Colonic mucosa (tissue), 4 donors: ENCODE measurements at places on chromosomes 12 and 14.

- no peaks in the 10 kb centered on the region for H3K36me3 ChIP-seq
- DNase-seq = peak; percentile 19
- no peaks in the 10 kb centered on the region for H3K4me1 ChIP-seq
- peaks cover 46% of the 10 kb centered on the region for H3K27me3 ChIP-seq
- H3K4me3 ChIP-seq = peak overlapping the region; percentile 31
Measured at GRCh38 chr12:94872971-94873733, 130.3 kb downstream of the NDUFA12 start.

- H3K36me3 ChIP-seq = peaks cover 22% of the 10 kb centered on the region
- H3K27me3 ChIP-seq = no peaks in the 10 kb centered on the region
- no peak for DNase-seq
- no peak overlapping the region for H3K4me3 ChIP-seq
- H3K27ac ChIP-seq = no peak overlapping the region
- peaks cover 11% of the 10 kb centered on the region for H3K4me1 ChIP-seq
Measured at GRCh38 chr12:57106021-57106708, 5.0 kb downstream of the STAT6 start.

DNA sequence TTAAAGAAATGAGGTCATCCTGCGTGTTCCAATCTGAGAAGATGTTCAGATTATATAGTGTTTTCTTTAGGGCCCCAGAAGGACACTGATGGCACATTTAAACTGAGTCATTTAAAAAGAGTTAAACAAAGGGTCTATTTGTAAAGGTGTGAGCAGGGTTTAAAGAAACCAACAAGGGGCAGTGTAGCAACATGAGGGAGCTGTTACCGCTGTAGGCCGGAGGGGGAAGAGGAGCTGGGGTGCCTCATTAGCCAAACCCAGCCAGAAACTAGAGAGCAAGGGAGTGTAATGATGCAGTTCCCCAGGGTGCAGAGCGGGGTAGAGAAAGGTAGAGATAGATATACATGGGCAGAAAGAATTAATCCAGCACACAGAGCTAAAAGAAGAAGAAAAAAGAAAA is 160.4 kb downstream of the TBX5 start:
- H3K4me3 ChIP-seq = no peak overlapping the region
- H3K4me1 ChIP-seq = no peaks in the 10 kb centered on the region
- H3K27me3 ChIP-seq = no peaks in the 10 kb centered on the region
- no peaks in the 10 kb centered on the region for H3K36me3 ChIP-seq
- no peak for DNase-seq

GRCh38 chr12:53722450-53723041 is 4.7 kb downstream of the CALCOCO1 start:
- H3K27me3 ChIP-seq = no peaks in the 10 kb centered on the region
- H3K27ac ChIP-seq = no peak overlapping the region
- H3K4me1 ChIP-seq = peaks cover 11% of the 10 kb centered on the region
- no peak for DNase-seq
- H3K36me3 ChIP-seq = peaks cover 21% of the 10 kb centered on the region

DNA sequence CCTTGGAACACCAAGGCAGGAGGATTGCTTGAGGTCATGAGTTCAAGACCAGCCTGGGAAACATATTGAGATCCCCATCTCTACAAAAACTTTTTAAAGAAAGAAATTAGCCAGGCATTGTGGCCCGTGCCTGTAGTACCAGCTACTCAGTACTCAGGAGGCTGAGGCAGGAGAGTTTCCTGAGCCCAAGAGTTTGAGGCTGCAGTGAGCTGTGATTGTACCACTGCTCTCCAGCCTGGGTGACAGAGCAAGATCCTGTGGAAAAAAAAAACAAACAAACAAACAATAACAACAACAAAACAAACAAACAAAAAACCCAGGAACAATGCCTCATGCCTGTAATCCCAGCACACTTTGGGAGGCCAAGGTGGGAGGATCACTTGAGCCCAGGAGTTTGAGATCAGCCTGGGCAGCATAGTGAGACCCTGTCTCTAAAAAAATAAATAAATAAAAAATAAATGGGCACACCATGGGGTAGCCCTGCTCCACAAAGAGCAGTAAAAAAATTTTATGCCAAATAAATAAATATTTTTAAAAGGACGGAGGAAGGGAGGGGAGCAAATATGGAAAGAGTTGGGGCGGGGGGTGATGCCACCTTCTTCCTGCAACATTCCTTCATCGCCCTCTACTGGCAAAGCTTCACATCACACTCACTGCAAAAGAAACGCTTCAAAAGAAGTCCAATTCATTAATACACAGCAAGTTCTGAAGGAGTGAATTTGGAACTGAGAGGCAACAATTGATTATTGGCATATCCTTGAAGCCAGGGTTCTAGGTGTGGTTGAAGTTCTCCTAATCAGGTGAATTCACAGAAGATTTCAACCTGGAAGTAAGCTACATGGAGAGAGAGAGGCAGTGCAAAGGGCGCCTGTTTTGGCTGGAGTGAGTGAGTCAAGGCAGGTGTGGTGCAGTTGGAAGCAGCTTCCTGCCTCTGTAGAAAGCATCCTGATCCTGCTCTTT is 8.8 kb upstream of the GNPTAB start:
- no peaks in the 10 kb centered on the region for H3K27me3 ChIP-seq
- no peaks in the 10 kb centered on the region for H3K4me1 ChIP-seq
- no peak overlapping the region for H3K4me3 ChIP-seq
- H3K27ac ChIP-seq = no peak overlapping the region
- peak; percentile 87 for DNase-seq
- no peaks in the 10 kb centered on the region for H3K36me3 ChIP-seq

DNA sequence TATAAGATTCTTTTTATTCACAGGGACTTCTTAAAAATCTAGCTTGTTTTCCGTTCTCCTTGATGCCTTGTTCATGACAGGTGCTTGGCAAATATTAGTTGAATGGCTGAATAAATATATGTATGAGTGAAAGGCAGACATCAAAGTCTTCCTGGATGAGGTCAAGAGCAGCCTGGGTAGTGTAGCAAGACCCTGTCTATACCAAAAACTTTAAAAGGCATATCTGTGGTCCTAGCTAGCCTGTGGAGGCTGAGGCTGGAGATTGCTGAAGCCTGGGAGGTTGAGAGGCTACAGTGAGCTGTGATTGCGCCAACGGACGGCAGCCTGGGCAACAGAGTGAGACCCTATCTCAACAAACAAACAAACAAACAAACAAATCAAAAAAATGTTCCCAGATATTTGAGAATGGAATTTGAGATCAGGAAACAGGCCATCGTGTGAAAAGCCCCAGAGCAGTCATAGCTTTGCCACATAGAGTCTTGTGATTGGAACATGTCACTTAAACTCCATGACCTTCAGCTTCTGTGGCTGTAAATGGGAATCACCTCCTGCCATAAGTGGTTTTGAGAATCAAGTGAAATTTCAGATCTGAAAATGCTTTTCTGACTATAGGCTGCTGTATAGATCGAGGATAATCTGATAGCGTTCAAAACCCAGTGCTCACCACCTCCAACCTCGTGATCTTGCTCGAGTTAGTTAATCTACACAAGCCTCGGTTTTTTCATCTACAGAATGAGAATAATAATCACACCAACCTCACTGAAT is 64.3 kb downstream of the ZFP36L1 start:
- H3K36me3 ChIP-seq = no peaks in the 10 kb centered on the region
- no peak overlapping the region for H3K4me3 ChIP-seq
- H3K27ac ChIP-seq = peak overlapping the region; percentile 11

DNA sequence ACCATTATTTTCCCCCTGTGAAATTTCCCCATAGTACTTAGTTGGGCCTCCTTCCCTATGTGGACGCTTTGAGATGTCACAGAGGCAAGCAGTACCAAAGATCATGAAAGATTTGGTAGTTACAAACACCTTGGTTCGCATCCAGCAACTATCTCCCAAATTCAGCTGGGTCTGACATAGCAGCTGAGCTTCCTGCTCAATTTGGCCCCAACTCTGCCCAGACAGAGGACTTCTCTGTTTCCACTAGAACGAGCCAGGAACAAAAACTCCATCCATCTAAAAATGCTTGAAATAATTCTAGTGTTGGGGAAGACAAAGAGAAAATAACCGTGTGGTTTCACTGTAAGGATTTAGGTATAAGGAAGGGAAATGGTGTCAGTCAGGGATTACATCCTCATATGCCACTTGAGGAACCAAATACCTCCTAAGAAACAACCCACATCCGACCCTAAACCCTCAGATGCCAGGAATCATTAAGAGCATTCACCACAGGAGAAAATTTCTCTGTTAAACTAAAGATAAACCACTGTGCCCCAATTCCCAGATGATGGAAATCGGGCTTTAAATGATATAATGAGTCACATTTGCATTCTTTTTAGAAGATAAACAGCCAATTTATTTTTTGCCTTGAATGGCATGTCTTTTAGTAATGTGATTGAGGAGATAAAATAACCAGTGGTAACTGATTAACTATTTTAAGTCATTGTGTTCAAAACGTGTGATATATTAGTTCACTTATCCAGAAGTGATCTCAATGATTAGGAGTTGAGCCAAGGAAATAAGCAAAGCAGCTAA is 103.7 kb upstream of the IFNG-AS1 start:
- no peaks in the 10 kb centered on the region for H3K4me1 ChIP-seq
- H3K27ac ChIP-seq = no peak overlapping the region
- H3K36me3 ChIP-seq = no peaks in the 10 kb centered on the region
- H3K4me3 ChIP-seq = no peak overlapping the region
- H3K27me3 ChIP-seq = no peaks in the 10 kb centered on the region

GRCh38 chr12:57454566-57455373 is at the start of gene INHBE:
Gene INHBE, plus strand, starts transcription at chr12:57455307. Its CDS starts 230 bp downstream, at chr12:57455537.
- H3K4me3 ChIP-seq = no peak within 1 kb of the TSS
- no peaks in the 10 kb centered on the region for H3K4me1 ChIP-seq
- H3K27me3 ChIP-seq = no peaks in the 10 kb centered on the region

GRCh38 chr12:51008329-51009055 is 17.7 kb downstream of the SLC11A2 start:
- peak overlapping the region; percentile 36 for H3K27ac ChIP-seq
- no peaks in the 10 kb centered on the region for H3K27me3 ChIP-seq
- no peaks in the 10 kb centered on the region for H3K36me3 ChIP-seq

DNA sequence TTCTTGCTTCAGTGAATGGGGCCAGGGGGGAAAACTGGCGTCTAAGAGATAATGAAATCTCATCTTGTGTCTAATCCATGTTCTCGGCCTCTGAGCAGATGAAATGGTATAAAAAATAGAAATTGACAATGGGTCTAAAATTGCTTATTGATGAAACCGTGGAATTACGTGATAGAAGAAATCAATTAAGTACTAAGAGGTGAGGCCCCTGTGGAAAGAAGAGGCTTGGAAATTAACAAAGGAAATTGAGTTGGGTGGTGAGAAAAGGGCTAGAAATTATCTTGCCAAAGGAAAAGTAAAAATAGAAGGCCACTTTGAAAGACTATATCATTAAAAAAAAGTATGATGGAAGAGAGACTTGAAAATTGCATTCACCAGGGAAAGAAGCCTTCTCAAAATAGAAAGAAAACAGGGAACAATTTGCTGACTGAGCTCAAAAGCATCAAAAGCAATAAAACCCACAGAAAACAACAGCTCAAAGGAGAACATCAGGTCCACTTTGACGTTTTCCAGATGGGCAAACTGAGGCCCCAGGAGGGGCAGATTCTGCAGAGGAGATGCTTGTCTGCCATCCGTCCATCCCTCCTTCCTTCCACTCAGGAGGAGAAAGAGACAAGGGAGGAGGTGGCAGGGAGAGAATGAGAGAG is 226.1 kb upstream of the RTL1 start:
- H3K4me3 ChIP-seq = no peak overlapping the region
- no peak overlapping the region for H3K27ac ChIP-seq
- DNase-seq = no peak
